ENCODE measurements at places on chromosomes 4 and X.

DNA sequence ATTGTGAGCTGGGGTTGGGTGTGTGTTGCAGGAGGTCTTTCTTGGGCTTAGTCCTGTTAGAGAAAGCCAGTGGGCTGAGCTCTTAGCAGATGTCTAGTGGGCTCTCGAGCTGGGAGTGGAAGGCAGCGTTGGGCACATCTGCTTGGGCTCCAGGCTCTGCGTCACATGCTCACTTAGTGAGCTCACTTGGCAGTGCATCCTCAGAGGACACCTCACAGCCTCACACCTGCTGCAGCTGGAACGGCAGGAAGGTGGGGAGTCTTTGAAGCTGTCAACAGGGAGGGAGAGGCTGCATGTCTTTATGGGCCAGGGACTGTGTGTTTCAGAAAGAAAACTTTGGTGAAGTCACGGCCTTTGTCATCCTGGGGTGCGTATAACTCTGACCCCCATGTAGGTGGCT lies 82.2 kb downstream of the PSAPL1 start:
- no peak for DNase-seq

- DNase-seq: no peak
Measured at GRCh38 chr4:1502501-1502886, 96.3 kb upstream of the NKX1-1 start.

DNA sequence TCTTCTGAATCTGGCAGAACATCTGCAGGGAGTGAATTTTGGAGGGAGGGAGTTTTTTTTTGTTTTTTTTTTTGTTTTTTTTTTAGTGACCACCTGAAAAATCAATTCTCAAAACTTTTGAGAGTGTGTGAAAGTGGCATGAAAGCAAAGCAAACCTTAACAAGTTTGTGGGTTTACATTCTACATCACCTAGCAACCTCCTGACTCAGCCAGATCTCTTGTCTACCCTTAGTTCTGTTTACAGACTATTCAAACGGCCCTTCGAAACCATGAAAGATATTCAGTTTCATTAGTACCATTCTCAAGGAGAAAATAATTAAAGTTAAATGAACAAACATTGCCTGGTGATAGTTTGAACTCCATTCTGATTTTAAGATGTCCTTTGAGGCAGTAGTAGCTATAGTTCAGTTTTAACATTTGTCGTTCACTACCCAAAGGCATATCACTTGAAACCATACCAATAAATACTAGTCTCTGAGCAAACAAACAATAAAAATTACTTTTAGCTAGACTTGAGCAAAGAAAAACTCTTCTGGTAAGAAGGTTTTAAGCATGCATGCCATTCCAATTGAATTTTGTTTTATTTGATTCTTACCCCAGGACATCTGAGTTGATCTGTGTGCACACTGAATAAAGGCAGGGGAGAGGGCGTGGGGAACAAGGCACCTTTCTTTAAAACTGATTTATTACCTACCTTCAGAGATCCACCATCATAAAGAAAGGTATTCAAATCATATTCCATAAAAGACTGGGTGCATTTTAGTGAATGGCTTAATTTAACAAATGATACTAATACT lies 137.7 kb downstream of the ARX start:
- DNase-seq: no peak

GRCh38 chr4:78345237-78345636 lies 206.3 kb upstream of the ANXA3 start:
- no peak for DNase-seq

- DNase-seq: no peak
Measured at GRCh38 chr4:74975848-74976824, 43.2 kb downstream of the PARM1 start.

GRCh38 chr4:40152637-40153036 lies 44.2 kb upstream of the RHOH start:
- no peak for DNase-seq

All from ELF-1 (cell line).